ENCODE measurements at places on chromosomes 6 and 20. TPM values are rescaled to one million over a fixed set of nuclear protein-coding genes. Genes with fewer than 3 reads are reported as not detected.

The PNLDC1 gene
- polyA plus RNA-seq = 0.09 TPM

The GABBR1 gene
- 10.4 TPM for polyA plus RNA-seq

The PLA2G7 gene
- polyA plus RNA-seq = 0.29 TPM

The RFX6 gene
- polyA plus RNA-seq = not detected

The NKX2-4 gene
- polyA plus RNA-seq = not detected

The RAB44 gene
- polyA plus RNA-seq = 0.15 TPM

The CST5 gene
- not detected for polyA plus RNA-seq

The TAPBP gene
- polyA plus RNA-seq = 20.6 TPM

The MICAL1 gene
- polyA plus RNA-seq = 24.0 TPM

The BCKDHB gene
- 11.1 TPM for polyA plus RNA-seq

The OR2J3 gene
- not detected for polyA plus RNA-seq

The C6orf15 gene
- polyA plus RNA-seq = not detected

The GPR6 gene
- polyA plus RNA-seq = not detected

The FOXC1 gene
- 3.0 TPM for polyA plus RNA-seq

The SNAP25 gene
- 0.09 TPM for polyA plus RNA-seq

The BPIFB4 gene
- polyA plus RNA-seq = not detected

The LRRN4 gene
- polyA plus RNA-seq = not detected

The ADGRB3 gene
- 0.77 TPM for polyA plus RNA-seq

The EXOC2 gene
- 4.0 TPM for polyA plus RNA-seq

The SOBP gene
- polyA plus RNA-seq = 5.2 TPM

The PRPH2 gene
- polyA plus RNA-seq = 0.51 TPM

The ACOT8 gene
- polyA plus RNA-seq = 39.9 TPM

The OPN5 gene
- polyA plus RNA-seq = 0.35 TPM

The SNAI1 gene
- polyA plus RNA-seq = 3.2 TPM

The TAGAP gene
- 0.37 TPM for polyA plus RNA-seq

The GTSF1L gene
- not detected for polyA plus RNA-seq

The CST7 gene
- polyA plus RNA-seq = 1.2 TPM

All from heart right ventricle (tissue), 16 donors.